Brain pericyte (primary cell): ENCODE measurements at places on chromosomes 7 and 10.

- DNase-seq: no peak
Observed at GRCh38 chr10:14606633-14607032, 168.1 kb downstream of the FAM107B start.

GRCh38 chr10:72315611-72316385, 38.9 kb downstream of the DNAJB12 start:
- DNase-seq: no peak

- no peak for DNase-seq
Observed at GRCh38 chr7:101747879-101748345, 69.5 kb upstream of the CUX1 start.

DNA sequence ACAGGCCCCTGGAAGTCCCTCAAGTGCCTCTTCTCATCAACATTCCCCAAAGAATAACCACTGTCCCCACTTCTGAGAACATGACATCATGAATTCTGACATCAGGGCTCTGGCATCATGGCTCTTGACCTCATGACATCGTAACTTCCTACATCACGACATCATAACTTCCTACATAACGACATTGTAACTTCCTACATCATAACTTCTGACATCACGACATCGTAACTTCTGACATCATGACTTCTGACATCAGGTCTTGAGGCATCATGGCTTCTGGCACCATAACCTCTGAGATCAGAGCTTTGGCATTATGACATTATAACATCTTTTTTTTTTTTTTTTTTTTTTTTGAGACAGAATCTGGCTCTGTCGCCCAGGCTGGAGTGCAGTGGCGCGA, 66.7 kb upstream of the FAM20C start:
- no peak for DNase-seq

DNA sequence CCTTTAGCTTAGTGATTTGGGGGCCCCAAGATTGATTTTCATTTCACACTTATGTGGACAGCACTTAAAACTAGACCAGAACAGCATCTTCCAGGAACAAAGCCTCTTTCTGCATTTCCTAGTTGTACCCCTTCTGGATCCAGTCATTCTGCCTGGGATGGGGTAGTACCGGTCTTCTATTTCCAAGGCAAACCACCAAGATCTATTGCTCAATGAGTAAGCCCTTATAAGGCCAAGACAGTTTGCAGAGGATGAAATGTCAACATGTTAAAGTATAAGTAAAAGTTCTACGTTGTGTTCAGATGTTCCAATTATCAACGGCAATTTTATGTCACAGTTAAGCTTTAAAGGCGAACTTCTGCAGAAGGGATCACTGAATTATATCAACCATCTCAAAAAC, 106.9 kb upstream of the ZNF746 start:
- DNase-seq: no peak

DNA sequence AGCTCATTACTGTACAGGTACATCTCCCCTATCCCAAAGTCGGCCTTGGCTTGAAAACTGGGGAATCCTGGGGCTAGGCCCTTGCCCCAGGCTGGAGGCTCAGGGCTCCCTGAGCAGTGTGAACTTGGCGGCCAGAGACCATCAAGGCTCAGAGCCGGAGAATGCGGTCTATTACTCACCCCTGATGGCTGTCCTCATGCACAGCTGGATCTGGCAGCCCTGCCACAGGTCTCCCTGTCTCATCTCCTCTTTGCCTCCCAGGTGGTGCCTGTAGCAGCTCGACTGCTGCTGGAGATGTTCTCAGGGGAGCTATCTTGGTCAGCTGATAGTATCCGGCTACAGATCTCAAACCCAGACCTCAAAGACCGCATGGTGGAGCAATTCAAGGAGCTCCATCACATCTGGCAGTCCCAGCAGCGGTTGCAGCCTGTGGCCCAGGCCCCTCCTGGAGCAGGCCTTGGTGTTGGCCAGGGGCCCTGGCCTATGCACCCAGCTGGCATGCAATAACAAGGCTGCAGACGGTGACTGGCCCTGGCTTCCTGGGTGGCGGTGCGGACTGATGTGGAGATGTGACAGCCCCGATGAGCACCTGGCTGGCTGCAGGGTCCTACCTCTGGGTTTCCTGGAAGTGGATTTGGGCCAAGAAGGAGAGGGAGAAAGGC, 10.7 kb downstream of the IRF5 start:
- no peak for DNase-seq

DNA sequence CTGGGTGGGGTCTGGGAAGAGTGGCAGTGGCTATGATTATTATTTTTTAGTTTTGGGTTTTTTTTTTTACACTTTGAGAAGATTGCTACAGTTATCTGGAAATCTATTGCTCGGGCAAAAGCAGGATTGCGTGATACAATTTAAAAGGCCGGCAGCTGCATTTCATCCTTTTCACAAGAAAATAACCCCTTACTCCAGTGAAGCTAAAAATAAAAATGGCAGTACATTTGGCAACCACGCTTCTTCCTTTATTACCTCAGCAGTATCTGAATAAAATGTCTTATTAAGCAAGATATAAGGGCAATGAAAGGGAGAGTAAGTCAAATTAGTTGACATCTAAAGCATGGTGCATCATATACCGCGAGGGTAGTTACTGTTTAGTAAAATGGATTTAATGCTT, 496.8 kb downstream of the LRMDA start:
- no peak for DNase-seq

DNA sequence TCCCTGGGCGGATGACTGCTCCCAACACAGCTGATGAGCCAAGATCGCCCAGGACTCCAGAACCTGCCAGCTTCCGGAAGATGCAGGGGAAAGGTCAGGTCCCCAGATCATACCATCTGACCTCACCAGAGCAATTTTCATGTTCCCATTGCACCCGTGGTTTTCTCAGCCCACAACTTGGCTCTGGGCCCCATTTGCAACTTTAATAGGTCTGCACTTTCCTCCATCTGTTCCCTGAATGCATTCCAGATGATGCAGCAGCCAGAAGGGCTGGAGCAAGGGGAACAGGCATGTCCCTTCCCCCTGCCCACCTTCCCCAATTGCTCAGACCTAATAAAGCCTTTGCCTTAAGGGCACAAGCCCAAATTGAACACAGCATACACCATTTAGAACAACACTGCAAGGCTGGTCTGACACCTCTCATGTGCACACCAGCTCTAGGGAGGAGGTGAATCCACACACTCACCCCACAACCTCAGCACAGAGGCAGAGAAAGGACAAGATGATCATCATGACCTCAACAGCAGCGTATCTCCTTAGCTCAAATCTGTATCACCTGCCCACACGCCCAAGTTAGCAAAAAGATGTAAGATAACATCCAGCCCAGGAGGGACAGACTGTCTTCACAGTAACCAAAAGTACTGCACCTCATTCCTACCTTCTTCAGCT, 87.5 kb downstream of the PLXNA4 start:
- DNase-seq: no peak

GRCh38 chr7:83509255-83510021, 139.5 kb downstream of the SEMA3E start:
- DNase-seq: no peak

- DNase-seq: no peak
Observed at GRCh38 chr7:13106513-13106912, 419.1 kb downstream of the ARL4A start.

- DNase-seq: no peak
Observed at GRCh38 chr10:83122336-83122735, 1017.0 kb upstream of the GHITM start.

GRCh38 chr7:7221599-7222038, 39.3 kb downstream of the C1GALT1 start:
- DNase-seq: peak; percentile 5

GRCh38 chr7:23680414-23681405, 711 bp downstream of the FAM221A start:
- no peak for DNase-seq

DNA sequence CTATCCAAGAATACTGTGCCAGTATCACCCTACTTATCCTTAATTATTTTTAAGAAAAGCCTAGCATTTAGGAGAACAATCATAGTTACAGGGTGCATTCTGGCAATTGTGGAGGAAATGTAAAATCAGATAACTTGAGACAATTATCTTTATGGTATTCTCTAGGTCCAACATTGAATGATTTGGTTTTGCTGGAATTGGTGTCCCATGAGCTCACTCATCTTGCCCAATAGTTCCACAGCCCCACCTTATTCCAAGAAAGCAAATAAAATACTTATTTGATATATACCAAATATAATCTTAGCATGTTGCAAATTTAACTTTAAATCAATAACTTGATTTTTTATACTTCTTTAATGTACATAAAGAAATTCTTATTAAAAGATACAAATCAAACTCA, 65.3 kb downstream of the DGKB start:
- DNase-seq: no peak

DNA sequence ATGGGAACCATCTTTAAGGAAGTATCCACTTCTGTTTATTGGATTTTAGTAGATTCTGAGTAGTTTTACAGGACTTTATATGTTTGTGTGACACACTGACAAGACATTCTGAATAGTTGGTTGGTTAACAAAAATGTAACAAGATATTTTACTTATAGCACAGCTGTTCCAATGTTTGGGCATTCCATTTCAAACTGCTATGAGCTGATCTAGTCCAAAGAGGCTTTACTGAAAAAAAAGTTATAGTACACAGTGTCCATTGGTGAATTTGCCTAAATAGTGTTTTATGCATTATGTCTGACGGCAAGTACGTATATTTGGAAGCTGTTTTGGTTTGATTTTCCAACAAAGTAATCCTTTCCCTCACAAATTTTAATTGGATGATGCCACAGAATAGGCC, 99.1 kb downstream of the SAMD9 start:
- no peak for DNase-seq

GRCh38 chr7:184294-185264, 7.8 kb upstream of the FAM20C start:
- DNase-seq: no peak

DNA sequence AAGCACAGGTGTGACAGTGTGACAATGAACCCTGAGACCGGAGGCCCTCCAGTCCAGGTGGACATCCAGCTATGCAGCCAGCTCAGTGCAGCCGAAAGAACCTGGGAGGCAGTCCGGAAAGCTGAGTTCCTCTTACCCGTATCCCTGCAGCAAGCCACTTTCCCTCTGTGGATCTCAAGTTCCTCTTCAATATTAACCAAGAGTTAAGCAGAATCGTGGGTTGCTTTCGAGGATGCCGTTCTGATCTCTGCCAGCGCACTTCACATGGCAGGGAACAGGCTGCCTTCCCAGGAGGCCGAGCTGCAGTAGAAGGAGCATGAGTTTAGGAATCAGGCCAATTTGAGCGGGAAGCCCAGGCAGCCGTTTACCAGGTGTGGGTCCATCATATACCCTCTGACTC, 591.6 kb downstream of the SDK1 start:
- DNase-seq: no peak

DNA sequence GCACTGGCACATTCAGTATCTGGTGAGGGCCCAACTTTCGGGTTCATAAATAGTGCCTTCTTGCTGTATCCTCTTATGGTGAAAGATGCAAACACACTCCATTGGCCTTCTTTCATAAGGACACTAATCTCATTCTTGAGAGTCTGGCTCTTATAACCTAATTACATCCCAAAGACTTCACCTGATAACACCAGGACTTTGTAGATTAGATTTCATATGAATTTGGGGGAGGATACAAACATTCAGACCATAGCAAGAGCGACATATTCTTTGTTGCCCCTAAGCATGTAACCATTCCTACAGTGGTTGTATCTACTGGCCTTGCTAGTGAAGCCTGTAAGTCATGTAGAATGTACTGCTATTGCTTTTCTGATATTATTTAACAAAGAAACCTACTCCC, 525.2 kb downstream of the GFRA1 start:
- no peak for DNase-seq
